Caco-2 (cell line): ENCODE measurements at places on chromosomes 2 and 18.

GRCh38 chr2:179650420-179650819 lies 211.0 kb downstream of the ZNF385B start:
- DNase-seq = no peak

DNA sequence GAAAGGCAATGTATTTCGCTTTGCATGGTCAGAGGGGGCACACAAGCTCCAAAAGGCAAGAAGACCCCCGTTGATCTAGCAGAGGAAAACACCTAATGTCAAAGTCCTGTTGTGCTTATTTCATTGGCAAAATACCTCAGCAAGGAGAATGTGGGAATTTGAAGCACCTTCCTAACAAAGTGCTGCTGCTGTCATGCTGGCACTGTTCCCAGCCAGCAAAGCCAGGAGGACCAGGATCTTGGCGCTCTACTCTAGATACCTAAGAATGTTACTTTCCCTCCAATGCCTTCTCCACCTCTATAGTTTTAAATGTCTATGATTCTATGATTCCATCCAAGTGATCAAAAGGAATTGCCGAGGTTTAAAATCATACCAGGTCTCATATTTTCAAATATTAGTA lies 867.9 kb upstream of the POU3F3 start:
- DNase-seq = no peak

DNA sequence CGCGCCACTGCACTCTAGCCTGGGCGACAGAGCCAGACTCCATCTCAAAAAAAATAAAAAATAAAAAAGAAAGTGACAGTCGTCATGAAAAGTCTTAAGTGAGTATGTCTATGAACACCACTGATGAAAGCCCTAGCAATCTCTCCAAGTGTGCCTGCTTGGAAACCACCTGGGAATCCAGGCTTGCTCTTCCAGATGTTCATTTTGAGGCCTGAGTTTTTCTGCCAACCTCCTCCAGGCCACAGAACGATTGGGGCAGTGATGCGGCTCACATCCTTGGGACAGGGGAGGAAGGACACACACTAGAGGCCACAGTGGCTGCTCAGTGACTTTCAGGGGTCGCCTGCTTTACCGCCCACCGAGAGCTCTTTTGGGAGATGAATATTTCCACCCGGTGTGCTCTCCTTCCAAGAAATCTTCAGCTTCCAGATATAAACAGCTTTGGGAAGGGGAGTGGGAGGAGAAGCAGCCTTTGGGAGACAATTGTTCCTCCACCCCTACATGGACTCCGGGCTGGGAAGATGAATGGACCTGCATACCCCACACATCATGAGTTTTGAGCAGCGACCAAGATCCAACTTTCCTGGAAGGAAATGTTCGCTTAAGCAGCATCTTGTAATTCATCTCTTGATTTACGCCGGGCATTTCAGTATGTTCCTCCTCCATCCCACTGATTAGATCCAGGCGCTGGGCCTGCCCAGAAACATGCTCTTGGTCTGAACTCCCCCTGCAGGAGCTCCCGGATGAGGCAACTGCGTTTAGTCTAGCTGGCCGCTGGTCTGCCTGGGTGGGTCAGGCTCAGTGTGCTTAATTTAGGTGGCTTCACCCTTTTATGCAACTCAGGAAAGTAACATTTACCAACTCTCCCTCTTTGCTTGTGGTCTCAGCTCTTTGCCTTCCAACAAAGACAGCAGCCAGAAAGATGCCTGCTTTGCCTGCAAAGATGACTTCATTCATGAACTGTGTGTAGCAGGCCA lies 6.2 kb upstream of the ARMC9 start:
- DNase-seq = no peak

DNA sequence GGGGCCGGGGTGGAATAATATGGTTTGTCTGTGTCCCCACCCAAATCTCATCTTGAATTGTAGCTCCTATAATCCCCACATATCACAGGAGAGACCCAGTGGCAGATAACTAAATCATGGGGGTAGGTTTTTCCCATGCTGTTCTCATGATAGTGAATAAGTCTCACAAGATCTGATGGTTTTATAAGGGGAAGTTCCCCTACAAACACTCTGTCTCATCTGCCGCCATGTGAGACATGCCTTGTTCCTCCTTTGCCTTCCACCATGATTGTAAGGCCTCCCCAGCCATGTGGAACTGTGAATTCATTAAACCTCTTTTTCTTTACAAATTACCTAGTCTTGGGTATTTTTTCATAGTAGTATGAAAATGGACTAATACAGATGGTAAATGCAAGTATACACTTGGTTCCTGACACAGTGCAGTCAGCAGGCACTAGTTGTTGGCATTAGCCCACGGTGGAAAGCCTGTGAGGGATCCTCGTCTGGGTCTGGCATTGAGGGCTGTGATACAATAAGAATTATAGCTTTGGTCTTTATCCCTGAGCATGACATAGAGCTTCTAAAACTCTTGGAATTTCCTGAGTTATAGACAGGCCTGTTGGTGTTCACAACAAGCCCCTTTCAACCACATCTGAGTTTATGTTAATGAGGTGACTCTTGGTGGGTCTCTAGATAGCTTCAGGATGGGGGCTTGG lies 135.8 kb downstream of the CABLES1 start:
- no peak for DNase-seq

- DNase-seq = no peak
Observed at GRCh38 chr18:7609617-7610016, 42.5 kb downstream of the PTPRM start.

DNA sequence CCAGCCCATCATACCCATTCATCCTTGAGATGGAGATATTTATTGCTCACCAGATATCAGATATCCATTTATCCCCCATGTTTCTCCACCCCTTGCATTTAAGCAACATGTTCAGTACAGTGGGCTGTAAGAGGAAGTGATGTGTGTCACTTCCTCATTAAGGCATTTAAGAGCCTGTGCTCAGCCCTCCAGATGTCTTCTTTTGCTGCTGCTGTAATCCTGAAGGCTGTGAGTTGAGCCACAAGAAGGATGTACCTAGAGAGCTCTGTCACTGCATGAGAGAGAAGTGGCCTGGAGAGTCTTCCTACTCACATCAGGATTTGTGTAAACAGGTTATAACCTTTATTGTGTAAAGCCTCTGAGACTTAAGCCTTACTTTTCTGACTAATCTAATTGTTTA lies 151.8 kb upstream of the UNC80 start:
- no peak for DNase-seq

- DNase-seq = peak; percentile 27
Observed at GRCh38 chr18:10368456-10369453, 85.7 kb upstream of the APCDD1 start.

DNA sequence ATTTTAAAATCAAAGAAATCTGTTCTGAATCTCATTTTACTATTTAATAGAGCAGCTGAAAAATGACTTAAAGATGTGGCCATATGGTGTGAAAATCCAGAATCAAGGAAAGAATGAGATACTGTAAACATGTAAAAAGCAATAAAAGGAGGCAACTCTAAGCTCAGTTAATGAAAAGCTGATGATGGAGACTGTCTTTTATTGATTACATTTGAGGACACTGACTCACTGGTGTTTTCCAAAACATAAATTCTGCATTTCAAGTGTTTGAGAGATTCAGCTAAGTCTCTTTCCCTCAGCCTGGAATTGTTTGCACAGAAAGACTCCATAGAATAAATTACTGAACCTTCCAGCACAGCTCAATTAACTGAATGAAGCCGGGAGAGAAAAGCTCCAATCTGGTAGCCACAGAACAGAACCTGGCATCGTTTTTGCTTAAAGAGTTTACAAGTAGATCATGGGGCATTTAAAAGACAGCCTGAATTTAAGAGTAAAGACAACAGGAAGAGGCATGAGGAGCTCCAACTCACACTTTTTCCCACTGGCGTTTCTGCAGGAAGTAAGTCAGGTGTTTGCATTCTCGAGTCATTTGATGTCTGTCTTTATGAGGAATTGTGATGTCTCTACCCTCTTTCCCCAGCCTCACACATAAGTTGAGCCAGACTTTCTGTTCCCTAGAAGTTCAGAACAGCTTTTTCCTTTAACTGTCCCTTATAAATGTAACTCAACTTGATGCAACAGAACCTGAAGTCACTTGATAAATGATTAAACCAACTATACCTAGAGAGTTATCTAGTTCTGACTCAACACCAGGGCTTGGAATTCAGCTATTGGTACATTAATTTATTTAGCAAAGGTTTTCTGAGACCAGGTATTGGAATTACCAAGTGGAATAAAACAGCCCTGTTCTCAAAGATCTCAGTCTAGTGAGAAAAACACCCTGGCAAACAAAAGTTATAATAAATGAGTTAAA lies 53.3 kb downstream of the FTCDNL1 start:
- DNase-seq = no peak

DNA sequence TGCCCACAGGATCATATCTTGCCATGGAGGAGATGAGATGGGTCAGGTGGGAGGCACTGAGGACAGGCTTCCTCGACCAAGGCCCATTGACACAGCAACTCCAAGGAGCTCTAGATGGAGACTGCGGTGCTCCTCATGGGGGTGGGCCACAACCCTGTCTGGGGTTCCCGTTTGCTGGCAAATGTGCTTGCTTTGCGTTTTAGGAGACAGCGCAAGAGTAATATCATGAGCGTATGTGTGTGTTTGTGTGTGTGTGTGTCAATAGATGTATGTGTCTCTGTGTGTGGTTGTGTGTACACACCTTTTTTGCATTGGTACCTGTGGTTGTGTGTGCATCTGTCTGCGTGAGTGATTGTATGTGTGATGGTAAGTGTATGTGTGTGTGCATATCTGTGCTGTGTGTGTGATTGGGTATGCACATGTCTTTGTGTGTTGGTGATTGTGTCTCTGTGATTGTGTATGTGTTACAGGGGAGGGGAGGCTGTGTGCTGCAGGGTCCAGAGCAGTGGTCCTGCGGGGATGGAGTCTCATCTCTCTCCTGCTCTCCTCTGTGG lies 4.4 kb downstream of the FBLN7 start:
- no peak for DNase-seq

DNA sequence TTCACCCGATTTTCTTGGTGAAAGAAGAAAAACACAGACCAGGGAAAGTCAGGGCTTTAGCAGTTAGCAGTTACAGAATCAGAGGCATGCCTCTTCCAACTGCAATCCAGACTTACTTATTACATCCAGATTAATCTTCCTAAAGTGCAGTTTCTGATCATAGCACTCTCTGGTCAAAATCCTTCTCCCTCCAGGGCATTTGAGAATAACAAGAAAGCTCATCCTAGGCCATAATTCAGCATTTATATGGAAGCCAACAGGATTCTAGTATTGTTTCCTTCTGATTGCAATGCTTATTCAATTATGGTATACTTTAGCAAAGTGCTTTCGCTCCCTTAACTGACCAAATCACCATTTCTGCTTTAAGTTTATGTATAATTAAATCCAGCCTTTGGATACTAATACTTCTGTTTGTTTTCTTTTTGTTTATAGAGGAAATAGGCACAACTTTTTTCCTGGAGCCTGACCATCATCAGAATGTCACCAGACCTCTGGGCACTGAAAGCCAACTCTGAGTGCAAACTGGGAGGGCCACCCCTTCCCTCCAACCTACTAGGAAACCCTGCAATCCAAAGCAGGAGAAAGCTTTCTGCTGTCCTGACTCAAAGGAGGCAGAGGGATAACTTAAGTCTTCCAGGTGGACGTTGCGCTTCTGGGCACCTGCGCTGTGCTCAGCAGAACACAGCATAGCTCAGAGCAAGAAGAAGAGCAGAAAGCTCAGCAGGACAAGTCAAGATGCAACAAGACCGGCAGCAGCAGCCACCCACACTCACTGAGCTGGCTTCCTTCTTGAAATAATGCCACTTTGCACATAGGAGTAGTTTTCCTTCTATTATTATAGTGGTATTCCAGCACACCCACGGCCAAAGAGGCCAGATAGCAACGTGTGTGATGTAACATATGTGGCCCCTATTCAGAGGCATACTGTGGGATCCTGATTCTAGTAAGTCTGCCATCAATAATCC lies 99.3 kb downstream of the STK39 start:
- no peak for DNase-seq

DNA sequence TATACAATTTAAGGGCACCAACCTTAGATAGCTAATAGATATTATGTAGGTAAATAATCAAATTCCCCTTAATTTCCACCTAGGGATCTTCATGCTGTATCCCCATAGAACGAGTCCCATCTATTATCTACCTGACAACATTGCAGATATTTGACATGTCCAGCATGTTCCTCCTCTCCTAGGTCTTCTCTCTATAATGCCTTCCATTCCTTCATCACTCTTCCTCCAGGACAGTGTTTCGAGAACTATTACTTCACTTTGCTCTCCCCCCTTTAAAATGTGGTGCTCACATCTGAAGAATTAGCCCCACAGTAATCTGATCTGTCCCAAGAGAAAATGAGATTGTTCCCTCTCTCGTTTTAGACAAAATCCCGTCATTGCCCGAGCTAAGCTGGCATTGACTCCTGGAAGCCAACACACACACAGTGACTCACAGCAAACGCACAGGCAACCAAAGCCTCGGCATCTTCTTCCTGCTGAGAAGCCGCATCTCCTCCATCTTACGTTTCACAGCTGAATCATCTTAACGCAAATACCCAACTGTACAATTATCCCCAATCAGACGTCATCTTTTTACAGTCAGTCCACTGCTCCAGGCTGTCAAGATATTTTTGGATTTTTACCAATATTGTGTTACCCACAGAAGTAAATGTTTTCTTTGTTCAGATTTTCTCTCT lies 162.9 kb upstream of the AGAP1 start:
- DNase-seq = no peak

DNA sequence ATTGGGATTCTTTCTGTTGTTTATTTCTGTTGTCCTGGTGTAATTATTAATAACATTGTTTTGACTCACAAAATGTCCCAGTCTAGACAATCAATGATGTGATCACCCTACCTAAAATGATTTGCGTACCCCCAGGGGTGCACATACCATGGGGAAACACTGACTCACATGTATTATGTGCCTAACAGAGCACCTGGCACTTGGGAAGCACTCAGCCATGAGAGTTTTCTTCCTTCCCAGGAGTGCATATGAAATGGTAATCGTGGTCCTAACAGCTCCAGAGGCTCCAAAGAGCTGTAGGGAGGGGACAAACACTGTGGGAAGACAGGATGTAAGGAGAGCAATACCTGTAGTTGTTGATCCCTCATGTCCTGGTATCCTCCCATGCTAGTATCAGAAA lies 187.8 kb upstream of the ERBB4 start:
- no peak for DNase-seq

DNA sequence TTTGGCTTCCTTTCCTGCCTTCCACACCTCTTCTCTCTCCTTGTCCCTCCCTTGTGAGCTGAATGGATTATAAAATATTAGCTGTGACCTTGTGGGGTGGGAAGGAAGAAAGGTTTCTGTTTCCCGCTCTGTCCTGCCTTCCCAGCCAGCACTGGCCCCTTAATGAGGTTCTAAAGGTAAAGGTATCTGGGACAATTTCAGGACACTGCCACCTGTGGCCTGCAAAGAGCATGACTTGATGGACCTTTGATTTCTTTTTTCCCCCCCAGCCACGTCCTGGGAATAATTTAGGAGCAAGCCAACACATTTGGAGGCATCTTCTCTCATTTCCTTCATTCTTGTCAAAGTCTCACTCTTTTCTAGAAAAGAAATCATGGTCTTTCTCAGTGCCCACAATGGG lies 246.7 kb upstream of the EPAS1 start:
- DNase-seq = no peak

GRCh38 chr2:240383871-240384700 lies 51.4 kb upstream of the GPC1 start:
- no peak for DNase-seq

- DNase-seq = no peak
Observed at GRCh38 chr2:33022989-33023727, 76.4 kb downstream of the LTBP1 start.

GRCh38 chr2:165113414-165113813 lies 90.4 kb downstream of the SCN3A start:
- DNase-seq = no peak

GRCh38 chr2:43194121-43194869 lies 32.1 kb downstream of the ZFP36L2 start:
- peak; percentile 98 for DNase-seq

GRCh38 chr18:63087421-63088230 lies 231.9 kb downstream of the BCL2 start:
- DNase-seq = peak; percentile 76
